ENCODE measurements at places on chromosomes 3 and 15. TPM values are rescaled to one million over a fixed set of nuclear protein-coding genes. Genes with fewer than 3 reads are reported as not detected.

Gene LRRC57
- polyA plus RNA-seq, result 5.7 TPM

Gene LAMB2
- polyA plus RNA-seq, result 346 TPM

GRCh38 chr3:27883266-27883665, 161.1 kb upstream of the EOMES start:
- no peak for DNase-seq

DNA sequence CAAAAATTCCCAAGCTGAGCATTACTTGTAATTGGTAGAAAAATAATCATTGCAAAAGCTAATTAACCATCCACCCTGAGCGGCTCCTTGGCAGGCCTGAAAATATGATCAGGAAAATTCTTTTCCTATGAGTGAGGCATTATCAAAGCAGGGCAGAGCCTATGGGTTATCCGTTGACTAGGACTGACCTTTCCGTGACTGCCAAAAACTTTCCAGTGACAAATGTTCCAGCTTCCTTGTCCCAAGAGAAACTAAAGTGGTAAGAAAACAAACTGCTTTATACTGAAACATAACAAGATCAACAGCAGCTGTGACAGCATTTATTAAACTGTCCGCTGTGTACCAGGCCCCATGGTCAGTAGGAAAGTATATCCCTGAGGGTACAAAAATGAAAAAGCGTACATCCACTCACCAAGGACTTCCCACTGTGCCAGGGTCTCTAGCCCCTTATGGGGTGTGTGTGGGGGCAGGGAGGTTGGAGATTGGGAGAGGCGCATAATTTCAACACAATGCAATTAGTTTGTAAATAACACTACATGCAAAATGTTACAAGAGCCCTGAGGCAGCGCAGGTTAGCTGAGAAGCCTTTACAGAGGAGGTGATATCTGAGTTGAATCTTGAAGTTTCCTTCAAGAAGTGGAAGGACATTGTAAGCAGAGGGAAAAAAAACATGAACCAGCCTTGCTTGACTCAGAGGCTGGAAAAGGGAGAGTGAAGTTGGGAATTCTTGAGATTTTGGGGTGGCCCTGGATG, 8.5 kb downstream of the LIPC start:
- peak; percentile 79 for DNase-seq

DNA sequence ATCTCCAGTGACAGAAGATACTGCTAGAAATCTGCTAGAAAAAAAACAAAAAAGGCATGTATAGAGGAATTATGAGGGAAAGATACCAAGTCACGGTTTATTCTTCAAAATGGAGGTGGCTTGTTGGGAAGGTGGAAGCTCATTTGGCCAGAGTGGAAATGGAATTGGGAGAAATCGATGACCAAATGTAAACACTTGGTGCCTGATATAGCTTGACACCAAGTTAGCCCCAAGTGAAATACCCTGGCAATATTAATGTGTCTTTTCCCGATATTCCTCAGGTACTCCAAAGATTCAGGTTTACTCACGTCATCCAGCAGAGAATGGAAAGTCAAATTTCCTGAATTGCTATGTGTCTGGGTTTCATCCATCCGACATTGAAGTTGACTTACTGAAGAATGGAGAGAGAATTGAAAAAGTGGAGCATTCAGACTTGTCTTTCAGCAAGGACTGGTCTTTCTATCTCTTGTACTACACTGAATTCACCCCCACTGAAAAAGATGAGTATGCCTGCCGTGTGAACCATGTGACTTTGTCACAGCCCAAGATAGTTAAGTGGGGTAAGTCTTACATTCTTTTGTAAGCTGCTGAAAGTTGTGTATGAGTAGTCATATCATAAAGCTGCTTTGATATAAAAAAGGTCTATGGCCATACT, 4.0 kb downstream of the B2M start:
- DNase-seq, result no peak

Gene KCNAB1
- polyA plus RNA-seq, result 1.9 TPM

DNA sequence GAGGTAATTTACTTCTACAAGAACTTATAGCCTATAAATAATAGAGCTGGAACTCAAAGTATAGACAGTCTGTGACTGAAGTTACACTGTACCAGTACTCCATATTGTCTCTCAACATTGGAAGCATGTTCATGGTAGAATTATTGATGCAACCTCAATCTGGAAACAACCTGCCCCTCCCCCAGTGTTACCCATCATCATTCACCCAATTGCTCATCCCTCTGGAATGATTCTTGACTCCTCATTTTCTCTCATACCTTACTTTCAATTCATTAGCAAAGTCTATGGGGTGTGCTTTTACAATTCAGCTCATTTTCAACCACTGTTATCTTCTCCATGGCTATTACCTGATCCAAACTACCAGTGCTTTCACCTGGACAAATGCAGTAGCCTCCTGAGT, 151.7 kb downstream of the CPNE4 start:
- no peak for DNase-seq

DNA sequence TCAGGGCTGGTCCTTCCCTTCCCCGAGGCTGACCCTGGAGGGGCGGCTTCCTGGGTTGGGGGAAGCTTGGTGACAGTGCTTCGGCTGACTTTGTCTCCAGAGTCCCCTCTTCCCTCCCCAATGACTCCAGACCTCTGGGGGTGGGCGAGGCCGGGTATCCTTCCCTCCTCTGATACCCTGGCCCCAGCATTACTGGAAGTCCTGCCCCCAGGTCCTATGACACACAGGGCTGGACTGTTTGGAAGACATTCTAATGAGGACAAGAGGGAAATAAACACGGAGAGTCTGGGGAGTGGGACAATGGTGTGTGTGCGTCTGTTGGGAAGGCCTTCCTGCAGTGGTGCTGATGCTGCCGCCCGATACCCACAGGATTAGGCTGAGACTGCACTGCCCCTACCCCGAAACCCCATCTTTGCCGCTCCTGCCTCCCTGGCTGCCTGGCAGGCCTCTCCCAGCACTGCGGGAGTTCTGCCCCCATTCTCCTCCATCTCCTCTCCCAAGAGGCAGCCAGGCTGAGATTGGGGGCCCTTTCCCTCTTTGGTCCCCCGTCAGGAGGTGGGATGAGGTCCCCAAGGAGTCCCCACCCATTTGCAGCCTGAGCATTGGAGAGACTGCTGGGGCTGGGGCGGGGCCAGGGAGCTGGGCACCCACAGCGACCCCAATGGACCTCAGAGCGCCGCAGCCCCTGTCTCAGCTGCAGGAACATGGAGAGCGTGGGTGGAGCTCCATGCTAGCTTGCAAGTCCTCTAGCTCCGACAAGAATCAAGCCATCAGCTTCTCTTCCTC, 29.7 kb upstream of the FBLN2 start:
- DNase-seq, result no peak

DNA sequence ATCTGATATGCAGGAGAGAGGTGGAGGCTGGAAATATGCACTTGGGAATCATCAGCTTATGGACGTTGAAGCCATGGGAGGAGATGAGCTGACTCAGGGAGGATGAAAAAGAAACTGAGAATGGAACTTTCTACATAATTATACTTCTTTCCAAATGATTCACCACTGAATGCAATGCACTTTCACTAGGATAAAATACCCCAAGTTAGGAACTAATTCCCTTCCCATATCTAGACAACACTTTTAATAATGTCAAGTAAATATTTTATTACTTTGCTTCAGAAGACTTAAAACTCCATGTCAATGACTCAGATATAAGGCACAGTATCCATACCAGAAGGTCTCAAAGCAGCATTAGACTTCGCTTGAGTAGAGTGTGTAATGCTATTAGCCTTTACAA, 24.2 kb downstream of the NPTN start:
- no peak for DNase-seq

Gene RPP25
- 15.5 TPM for polyA plus RNA-seq

DNA sequence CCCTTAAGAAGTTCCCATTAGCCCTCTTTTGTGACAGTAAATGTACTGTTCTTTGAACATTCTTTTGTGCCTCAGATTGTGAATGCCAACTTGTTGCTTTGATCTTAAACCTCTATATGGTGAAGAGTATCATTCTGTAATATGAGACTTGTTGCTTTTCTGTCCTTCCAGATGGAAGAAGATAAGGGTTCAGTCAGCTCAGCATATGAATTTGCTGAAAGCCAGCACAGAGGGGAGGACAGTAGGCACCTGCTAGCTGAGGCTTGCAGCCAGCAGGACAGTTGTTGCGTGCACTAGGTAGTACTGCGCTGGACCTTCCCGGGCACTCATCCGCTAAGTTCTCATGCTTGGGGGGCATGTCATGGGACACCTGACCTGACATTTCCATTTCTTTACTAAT, 74.7 kb downstream of the DCUN1D1 start:
- DNase-seq, result no peak

DNA sequence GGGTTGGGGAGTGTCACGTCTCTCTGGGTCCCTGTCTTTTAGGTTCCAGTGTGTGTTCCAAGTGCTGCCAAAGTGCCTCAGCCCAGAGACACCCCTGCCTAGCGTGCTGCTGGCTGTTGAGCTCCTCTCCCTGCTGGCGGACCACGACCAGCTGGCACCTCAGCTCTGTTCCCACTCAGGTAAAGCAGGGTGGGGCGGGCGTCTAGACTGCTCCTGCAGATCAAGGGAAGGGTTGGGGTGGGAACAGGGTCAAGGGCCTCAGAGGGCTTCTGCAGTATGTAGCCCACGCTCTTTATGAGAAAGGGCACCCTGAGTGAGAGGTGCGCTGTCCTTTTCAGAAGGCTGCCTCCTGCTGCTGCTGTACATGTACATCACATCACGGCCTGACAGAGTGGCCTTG, 17.2 kb downstream of the ATRIP start:
- no peak for DNase-seq

DNA sequence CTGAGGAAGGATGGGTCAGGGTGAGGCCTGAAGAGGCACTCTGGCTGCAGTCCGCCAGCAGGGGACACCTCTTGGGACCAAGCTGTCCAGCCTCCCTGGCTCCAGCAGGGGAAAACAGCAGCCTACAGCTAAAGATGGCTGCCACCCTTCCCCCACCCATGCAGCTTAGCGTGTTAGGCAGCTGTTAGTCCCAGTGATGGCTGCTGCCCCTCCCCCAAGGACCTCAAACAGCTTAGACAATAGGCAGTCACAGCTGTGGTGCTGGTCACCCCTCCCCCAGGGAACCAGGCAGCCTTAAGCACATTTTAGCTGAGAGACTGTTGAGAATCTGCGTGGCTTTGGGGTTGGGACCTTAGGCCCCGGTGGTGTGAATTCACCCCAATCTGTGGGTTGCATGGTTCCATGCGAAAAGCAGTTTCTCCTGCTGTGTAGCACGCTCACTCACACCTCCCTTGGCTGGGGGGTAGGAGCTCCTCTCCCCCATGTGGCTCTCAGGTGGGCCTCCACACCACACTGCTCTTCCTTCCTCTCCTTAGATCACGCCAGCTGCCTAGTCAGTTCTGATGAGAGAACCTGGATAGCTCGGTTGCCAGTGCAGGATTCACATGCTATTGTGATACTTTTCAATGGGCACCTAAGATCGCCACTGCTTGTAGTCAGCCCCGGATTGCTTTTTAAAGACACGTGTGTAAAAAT, 140.5 kb upstream of the CADPS start:
- DNase-seq, result no peak

DNA sequence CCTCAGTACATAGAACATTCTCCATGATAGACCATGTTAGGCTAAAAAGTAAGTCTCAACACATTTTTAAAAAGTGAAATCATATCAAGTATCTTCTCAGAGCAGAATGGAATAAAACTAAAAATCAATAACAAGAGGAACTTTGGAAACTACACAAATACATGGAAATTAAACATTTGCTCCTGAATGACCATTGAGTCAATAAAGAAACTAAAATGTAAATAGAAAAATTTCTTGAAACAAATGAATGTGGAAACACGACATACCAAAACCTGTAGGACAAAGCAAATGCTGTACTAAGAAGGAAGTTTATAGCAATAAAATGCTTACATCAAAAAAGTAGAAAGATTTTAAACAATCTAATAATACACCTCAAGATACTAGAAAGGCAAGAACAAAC, 33.6 kb downstream of the NEK10 start:
- no peak for DNase-seq

DNA sequence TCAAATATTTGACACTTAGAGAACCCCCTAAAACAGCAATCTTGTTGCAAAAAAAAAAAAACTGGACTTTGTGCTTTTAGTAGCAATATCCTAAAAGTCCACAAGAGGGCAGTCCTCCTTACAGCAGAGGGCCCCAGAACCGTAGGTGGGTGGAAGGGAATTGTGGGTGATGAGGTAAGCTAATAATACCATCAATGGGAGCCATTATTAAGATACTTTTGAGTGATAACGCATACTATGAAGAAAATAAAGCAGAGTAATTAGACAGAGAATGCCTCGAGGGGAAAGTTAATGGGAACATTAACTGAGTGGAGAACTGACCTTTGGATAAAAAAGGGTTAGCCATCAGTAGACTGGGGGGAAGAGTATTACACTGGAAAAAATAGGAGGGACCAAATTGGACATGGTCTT, 229.9 kb downstream of the THRB start:
- DNase-seq, result peak; percentile 34

- no peak for DNase-seq
These were observed 659.3 kb downstream of the ROBO2 start for GRCh38 chr3:77699125-77699691.

Gene ADAM10
- 9.3 TPM for polyA plus RNA-seq

GRCh38 chr15:52879904-52880303, 89.8 kb upstream of the ONECUT1 start:
- DNase-seq, result no peak

- DNase-seq, result peak; percentile 88
These were observed 4.9 kb downstream of the HDAC11 start for GRCh38 chr3:13484851-13485590.

Gene SH2D7
- not detected for polyA plus RNA-seq

- no peak for DNase-seq
These were observed 124.3 kb upstream of the ATP11B start for GRCh38 chr3:182668974-182669373.

Gene VILL
- 9.7 TPM for polyA plus RNA-seq

Gene CP
- 4.5 TPM for polyA plus RNA-seq
